ENCODE measurements at places on chromosomes 4 and X. TPM values are rescaled to one million over a fixed set of nuclear protein-coding genes. Genes with fewer than 3 reads are reported as not detected.
A peak's percentile ranks its signal among the peaks of the same experiment; 100 is the strongest.

GRCh38 chr4:139042981-139043460, 27.4 kb downstream of the NOCT start:
- ATAC-seq, result peak; percentile 85

DNA sequence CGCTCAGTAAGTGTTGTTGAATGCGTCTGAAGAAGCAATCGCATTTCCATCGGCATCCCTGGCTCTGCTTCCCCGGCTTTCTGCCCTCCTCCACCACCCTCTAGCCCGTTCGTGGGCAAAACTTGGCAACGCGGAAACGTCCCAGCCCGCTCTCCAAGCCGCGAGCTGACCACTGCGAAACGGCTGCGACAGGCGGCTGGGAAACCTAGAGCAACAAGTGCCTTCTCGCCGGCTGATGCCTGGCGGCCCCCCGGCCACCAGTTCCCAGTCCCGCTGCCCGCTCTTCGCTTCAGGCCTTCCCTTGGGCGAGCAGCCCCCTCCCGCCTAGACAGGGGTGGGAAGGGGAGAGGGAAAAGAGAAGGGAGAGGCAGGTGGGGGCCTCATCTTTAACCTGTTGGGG, 837 bp downstream of the CITED1 start:
- ATAC-seq, result no peak

XPNPEP2 gene
- 4.7 TPM for total RNA-seq

- no peak for ATAC-seq
Observed at GRCh38 chr4:124863040-124863545, 150.6 kb upstream of the ANKRD50 start.

MAP7D3 gene
- total RNA-seq, result 17.1 TPM

RAPGEF2 gene
- 66.9 TPM for total RNA-seq

DNA sequence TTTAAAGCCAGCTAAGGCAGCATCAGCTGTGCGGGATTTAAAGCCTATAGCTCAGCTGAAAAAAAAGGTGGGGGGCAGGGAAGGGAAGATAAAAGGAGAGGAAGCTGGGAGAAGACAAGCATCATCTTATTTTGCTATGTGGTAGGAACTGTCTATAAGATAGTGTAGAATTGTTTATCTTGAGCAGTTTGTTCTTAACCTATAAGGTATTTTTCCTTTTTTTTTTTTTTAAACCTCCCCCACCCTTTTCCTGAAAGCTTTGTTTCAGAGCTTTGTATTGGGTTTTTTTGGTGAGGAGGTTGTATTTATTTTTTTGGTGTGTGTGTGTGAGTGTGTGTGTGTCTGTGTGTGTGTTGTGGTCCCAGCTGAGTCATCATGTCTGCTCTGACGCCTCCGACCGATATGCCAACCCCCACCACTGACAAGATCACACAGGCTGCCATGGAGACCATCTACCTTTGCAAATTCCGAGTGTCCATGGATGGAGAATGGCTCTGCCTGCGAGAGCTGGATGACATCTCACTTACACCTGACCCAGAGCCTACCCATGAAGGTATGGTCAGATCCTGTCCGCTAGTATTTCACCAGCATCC, 531 bp downstream of the RUFY3 start:
- no peak for ATAC-seq

- peak; percentile 76 for ATAC-seq
Observed at GRCh38 chr4:1172971-1173757, 781 bp upstream of the SPON2 start.

DNA sequence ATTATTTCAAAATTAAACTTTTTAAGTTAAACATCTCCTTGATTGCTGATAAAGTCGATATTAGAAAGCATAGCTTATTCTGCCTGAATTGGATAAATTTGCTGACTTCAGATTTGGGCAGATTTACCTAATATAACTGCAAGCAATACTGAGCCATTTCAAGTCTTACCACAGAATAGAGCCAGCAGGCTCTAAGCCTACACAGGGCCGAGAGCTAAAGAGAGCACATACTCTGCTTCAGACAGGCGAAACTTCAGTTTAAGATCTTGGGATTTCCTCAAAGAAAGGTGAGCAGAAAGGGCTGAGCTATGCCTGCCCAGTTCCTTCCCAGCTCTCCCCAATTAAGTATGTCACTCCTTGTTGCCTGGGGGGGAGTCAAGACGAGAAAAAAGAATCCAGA, 240.6 kb upstream of the NOCT start:
- no peak for ATAC-seq

TENT5D gene
- total RNA-seq, result not detected
